ENCODE measurements at places on chromosomes 11 and 22. TPM values are rescaled to one million over a fixed set of nuclear protein-coding genes. Genes with fewer than 3 reads are reported as not detected.
A peak's percentile ranks its signal among the peaks of the same experiment; 100 is the strongest.

MRPL21 gene
- 14.2 TPM for total RNA-seq

DNA sequence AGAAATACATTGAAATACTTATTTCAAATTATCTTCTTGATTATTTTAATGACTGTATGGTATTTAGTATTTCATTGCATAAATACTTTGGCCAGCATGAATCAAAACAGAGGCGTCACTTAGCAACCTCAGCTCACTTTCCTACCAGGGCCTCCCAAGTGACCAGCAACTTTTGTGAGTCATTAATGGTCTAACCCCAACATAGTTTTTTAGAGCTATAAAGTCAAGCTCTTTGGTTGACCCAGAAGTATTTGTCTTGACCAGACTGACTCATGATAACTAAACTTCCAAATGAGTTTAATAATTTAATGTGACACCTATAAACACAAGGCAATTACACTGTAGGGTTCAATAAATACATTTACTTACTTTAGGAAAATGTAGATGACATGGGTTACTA is 27.9 kb upstream of the RBMXL2 start:
- no peak for DNase-seq

BCO2 gene
- not detected for total RNA-seq

SCUBE1 gene
- total RNA-seq, result 2.9 TPM

RASL10A gene
- total RNA-seq, result not detected

DNA sequence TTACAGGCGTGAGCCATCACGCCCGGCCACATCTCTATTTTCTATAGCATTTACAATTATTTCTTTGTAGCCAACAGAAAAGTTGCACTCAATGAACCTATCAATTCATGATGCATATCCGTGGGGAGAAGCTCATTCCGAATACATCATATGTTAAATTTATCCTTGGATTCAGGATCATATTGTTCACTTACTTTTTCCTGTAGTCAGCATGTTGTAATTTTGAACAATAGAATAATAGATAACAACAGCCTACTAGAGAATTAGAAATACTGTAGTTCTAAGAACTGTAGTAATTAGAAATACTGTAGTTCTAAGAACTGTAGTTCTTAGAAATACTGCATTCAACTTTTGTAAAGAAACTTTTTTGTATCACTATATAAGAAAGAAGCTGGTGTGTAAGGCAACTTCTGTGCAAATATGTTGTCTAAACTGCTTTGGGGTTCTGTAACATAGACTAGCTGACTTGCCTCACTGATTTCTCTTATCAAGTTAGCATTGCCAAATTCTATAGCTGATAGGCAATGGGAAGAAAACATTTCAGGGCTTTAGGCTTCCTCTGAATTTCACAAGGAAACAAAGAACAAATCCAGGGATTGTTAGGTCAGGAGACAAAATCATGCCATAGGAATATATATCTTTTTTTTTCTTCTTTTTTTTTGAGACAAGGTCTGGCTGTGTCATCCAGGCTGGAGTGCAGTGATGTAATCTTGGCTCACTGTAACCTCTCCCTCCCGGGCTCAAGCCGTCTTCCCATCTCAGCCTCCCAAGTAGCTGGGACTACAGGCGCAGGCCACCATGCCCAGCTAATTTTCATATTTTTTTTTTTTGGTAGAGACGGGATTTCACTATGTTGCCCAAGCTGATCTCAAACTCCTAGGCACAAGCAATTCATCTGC is 91.9 kb downstream of the CSTPP1 start:
- no peak for DNase-seq

GRCh38 chr11:133803026-133803425 is 42.3 kb downstream of the SPATA19 start:
- DNase-seq, result no peak

CARS1 gene
- total RNA-seq, result 51.4 TPM

RASSF10 gene
- total RNA-seq, result not detected

- DNase-seq, result no peak
These were observed 8.7 kb upstream of the DAGLA start for GRCh38 chr11:61671527-61671926.

MPZL3 gene
- total RNA-seq, result 0.21 TPM

GRCh38 chr11:9823887-9824385 is 160.1 kb downstream of the SWAP70 start:
- no peak for DNase-seq

DNA sequence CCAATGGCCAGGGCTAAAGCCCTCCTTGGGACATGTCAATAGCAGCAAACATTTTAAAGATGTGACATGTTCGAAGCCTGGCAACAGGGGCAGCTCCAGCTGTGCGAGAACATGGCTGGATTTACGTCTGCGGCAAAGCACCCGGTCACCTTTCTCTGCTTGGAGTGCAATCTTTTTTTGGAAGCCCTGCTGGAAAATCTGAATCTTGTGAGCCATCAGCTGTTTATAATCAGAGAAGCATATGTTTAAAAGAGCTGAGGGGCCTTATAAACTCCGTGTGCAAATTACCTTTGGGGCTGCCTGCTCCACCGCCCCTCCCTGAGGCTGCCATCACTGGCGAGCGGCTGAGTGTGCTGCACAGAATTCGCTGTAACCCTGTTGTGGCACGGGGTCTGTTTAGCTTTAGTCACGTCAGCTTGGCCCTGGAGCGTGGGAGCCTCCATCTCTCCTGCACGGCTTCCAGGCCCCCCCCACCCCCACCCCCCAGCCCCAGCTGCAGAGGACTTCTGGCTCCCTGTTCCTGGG is 9.0 kb upstream of the KCNQ1OT1 start:
- no peak for DNase-seq

DNA sequence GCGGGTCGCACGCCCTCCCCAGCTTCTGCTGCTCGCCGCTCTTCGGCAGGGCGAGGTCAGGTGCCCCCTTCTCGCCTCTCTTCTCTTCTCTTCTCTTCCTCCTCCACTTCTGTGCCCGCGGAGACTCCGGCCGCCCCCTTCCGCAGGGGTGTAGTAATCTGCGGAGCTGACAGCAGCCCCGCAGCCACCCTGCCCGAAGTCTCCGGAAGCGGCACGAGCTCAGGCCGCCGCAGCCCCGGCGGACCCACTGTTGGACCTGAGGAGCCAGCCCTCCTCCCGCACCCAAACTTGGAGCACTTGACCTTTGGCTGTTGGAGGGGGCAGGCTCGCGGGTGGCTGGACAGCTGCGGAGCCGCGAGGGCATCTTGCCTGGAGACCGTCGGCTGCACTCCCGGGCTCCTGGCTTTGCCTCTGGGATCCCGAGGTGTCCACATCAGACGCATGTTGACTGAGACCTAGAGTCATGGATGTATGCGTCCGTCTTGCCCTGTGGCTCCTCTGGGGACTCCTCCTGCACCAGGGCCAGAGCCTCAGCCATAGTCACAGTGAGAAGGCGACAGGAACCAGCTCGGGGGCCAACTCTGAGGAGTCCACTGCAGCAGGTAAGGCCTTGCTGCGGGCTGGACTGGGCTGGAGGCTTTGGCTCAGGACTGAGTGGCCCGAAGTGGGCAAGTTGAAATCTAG is 486 bp downstream of the STIM1 start:
- peak; percentile 19 for DNase-seq

CSKMT gene
- not detected for total RNA-seq

C11orf86 gene
- total RNA-seq, result not detected

DNA sequence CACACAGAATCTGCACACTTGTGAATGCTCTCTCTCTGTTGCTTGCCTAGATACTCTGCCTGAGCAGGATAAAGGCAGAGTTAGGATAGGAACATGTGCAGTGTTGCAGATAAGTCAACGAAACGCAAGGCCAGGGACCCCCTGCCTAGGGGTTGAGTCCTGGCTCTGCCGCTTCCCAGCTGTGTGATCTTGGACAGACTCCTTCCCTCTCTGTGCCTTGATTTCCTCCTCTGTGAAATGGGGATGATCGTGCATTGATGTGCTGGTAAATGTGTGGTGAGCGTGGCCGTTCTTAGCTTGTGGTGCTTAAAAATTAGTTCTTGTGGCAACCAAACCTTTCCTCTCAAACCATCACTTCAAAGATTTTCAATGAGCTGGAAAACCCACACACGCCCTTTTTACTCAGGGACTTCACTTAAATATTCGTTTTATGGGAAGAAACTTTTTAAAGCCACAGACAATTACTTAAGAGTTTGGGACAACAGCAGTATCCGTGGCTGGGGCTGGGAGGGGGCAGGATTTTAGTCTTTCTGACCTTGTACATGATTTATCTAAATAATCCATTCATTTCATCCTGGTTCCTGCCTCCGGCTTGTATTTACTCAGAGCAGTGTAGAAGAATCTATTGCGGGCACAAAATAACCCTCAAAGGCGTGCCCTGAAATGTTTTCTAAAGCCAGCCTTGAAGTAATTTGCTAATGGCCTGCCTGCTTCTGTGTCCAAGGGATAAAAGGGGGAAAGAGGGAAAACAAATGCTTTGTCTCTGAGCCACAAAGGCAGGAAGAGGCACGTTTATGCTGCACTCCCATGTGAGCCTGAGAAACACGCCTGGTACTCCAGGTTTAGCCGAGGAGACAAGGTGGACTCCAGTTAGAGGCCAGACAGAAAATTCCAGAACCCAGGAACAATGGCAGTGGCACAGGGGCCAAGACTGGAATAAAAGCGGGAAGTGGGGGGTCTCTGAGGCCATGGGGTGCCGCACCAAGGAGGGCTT is 85.0 kb upstream of the CRYBB3 start:
- DNase-seq, result no peak

DNA sequence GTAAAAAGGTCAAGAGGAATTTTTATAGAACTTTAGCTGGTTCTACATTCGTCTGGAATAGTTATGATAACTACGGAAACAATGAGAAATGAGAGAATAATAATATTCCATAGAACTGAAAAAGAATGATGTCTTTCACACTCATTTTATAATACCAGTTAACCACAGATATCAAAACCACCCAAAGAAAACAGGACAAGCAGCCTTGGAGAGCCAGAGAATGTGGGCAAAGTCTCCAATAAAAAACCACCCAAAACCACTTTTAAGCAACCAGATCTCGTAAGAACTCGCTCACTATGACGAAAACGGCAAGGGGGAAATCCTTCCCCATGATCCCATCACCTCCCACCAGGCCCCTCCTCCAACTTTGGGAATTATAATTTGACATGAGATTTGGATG is 60.8 kb downstream of the ARHGAP32 start:
- no peak for DNase-seq

GRCh38 chr11:1672613-1673350 is 24.2 kb upstream of the KRTAP5-6 start:
- no peak for DNase-seq

- no peak for DNase-seq
These were observed 137.7 kb downstream of the WT1 start for GRCh38 chr11:32297611-32298011.

DNA sequence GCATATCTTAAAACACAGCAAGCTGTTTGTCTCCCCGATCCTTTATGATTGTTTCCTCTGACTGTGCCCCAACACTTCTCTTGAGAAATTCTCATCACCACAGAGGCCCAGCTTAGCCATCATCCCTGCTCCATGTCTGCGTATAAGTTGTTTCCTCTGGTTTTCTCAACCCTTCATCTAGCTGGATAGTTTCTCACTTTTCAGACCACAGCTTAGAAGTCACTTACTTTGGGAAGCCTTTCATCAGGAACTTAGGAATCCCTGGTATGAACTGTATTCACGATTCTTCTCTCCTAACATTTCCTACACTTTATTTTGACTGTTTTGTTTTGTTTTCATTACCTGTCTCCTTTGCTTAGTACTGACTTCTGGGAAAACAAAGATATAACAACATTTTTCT is 295.2 kb downstream of the GUCY1A2 start:
- DNase-seq, result no peak

GRCh38 chr11:31240340-31240904 is 129.1 kb downstream of the DCDC1 start:
- no peak for DNase-seq

DNA sequence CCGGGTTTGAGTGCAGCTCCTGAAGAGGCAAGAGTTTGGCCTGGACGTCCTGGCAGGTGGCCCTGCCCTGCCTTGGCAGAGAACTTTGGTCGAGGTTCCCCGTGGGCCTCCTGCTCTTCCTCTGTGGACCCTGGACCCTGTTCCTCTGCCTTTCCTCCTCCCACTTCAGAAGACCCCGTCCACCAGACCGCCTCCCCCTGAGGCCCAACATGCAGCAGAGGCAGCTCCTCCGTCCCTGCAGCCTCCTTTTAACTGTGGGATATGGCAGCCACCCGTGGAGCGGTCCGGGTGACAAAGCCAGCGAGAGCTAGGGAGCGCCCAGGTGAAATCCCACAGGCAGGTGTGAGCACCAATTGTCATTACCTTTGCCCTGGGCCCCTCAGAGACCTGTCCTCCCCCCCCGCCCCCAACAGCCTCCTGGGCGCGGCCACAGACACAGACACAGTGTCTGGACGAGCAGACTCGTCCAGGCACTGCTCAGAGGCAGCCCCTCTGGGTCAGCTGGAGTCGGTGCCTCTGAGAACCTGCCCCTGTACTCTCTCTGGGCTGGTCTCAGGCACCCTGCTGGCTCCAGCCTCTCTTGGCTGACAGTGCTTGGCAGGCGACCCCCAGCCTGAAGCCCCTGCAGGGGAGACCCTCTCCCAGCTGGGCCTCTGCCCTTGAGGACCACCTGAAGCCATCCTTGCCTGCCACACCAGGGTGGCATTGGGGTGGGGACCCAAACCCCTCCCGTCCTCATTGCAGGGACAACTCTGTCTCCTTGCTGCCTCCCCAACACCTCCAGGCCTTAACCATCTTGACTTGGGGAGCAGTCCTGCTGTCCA is 4.1 kb upstream of the PTDSS2 start:
- DNase-seq, result no peak

DNA sequence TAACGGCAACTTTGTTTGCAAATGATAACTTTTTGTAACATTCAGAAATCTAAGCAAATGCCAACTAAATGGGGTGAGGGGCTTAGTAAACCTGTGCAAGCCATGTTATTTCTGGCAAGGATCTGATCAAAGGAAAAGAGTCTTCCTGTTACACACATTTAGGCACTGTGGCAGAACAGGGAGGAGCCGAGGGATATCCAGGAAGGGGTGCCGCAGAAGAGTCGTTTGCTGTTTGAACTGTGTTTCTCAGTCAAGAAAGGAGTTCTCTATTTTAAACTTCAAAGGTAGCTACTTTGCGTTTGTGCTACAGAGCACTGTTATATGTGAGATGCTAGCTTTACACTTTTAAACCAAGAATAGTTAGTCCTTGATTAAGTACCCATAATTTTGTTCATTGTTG is 175.5 kb downstream of the ETS1 start:
- no peak for DNase-seq

GRCh38 chr11:1036303-1036923 is at the start of gene MUC6:
TSS of gene MUC6 (minus strand) at chr11:1036718. CDS start at chr11:1036655, 63 bp downstream.
- no peak for DNase-seq

DNA sequence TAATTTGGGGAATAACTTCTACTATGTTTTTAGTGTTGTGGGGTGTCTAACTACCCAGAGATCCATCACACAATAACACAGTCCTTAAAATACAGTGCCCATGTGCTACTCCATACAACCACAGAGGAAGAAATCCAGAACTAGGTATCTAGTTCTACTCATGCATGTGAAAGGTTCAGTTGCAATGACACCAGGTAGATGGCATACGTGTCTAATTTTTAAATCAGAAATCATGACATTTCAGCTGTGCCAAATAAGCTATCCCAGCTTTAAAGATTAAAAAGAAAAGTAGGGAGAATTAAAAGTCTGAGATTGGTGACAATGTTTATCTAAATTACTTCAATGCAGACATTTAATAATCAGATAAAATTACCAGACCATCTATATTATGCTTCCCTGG is 122.2 kb downstream of the CD44 start:
- no peak for DNase-seq
